Substantia nigra (tissue), 51 donors: ENCODE measurements at places on chromosomes 5 and 9.

- DNase-seq = no peak
These were observed 24.7 kb upstream of the TIFAB start for GRCh38 chr5:135476615-135477581.

- no peak for DNase-seq
These were observed 439.2 kb downstream of the NTRK2 start for GRCh38 chr9:85108746-85109145.

- no peak for DNase-seq
These were observed 4.7 kb upstream of the PURA start for GRCh38 chr5:140109018-140109758.

DNA sequence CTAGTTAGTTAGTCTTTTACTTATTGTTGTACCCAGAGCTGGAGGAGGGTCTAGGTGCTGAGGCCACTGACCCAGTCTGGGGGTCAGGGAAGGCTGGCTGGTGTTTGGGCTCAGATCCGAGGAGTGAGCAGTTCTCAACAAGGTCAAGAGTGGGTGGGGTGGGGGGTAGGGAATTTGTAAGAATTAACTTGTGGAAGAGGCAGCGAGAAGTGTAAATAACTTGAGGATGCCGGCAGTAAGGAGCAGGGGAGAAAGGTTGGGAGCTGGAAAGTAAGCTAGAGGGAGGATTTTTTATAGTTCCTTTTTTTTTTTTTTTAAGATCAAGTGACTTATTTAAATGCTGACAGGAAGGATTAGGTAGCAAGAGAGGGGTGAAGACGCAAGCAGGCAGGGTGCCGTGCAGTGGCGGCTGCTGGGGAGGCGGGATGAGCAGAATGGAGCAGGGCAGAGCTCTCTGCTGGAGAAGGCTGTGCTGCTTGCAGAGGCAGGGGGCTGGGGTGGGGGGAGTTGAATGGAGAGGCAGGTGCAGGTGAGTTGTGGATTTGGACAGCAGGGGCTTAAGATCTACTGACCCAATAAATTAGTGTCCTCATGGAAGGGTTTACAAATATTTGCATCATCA is 35.3 kb upstream of the SMIM32 start:
- no peak for DNase-seq

DNA sequence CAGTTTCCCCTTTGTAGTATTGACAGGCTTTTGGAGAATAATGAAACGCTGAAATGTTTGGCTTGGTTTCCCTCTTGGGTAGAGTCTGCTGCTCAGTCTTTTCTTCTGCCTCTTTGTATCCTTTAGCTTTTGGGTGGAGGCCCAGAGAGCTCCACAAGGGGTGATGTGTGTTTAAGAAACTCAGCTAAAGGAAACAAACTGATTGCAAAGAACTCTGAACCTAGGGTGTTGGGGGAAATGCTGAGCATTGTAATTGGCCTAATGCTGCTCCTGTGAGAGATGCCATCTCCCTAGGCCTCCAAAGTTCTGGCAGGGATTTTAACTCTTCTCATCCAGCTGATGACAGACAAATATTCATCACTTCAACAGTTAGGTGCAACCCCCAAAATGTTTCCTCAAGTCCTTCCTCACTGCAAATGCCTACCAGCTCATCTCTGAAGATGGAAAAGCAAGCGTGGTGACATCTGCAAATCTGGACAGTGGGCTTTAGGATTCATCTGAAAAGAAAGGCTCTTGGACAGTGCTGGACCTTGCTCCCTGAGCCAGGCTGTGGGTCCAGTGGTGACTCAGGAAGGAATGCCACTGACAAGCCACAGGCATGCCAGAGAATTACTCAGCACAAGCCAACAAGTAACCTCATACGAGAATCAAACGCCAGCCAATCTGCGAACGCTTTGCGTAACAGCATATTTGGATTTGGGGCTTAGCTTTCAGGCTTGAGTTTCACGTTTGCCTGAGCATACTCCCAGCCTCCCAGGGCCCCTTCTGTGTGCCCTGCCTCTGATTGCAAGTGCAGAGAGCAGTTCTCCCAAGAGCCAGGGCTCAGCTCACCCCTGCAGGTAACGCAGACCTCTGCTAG is 30.5 kb upstream of the ZSWIM6 start:
- DNase-seq = peak; percentile 53

- no peak for DNase-seq
These were observed 96.4 kb upstream of the EDIL3 start for GRCh38 chr5:84480873-84481637.

- DNase-seq = no peak
These were observed 815.5 kb downstream of the TLE1 start for GRCh38 chr9:80873861-80874260.

GRCh38 chr9:9753266-9753665 is 859.5 kb downstream of the PTPRD start:
- DNase-seq = no peak

- no peak for DNase-seq
These were observed 1.3 kb upstream of the RNU6ATAC start for GRCh38 chr9:134165357-134166315.

GRCh38 chr5:119302449-119302848 is 53.4 kb upstream of the TNFAIP8 start:
- DNase-seq = no peak

DNA sequence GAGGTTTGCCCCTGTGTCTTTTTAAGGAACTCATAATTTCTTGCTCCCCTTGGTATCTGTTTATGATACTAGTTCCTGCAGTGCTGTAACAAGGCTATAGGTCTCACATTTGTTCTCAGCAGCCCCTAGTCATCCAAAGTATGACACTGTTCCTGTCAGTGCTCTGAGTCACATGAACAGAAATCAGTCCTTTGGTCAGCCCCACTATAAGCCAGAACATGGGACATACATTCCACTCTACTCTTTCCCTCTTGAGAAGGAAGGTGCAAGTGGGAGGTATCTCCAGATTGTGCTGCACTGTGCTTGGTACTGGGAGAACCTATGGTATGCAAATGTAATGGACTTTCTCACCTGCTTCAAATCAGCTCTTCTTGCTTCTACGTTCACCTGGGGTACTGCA is 87.0 kb downstream of the IARS1 start:
- no peak for DNase-seq

DNA sequence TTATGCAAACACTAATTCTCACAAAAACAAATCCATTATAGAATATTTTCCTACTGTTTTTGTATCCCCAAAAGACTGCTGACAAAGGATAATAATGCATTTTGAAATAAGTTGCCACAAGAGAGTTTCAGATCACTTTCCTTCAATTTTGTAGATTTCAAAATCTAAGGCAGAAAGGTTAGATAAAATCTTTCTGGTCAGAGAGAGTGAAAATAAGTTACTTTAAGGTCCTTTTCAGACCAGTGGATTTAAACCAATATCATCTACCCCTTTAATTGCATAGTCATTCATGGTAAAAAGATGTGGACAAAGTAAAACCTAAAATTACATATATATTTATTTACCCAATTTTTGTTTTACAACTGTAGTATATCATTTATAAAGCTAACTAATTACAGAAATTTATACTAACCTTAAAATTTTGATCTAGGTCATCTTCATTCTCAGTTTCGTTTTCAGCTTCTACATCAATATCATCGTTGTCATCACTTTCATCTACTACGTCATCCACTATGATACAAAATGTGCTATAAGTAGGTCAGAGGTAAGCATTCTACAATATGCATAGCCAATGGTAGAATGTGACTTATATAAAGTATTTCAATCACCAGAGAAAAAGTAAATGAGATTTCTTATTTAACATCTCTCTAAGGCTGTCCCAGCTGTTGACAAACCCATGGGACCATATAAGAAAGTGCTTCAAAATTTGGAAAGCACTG is 95.7 kb downstream of the AGTPBP1 start:
- DNase-seq = no peak

DNA sequence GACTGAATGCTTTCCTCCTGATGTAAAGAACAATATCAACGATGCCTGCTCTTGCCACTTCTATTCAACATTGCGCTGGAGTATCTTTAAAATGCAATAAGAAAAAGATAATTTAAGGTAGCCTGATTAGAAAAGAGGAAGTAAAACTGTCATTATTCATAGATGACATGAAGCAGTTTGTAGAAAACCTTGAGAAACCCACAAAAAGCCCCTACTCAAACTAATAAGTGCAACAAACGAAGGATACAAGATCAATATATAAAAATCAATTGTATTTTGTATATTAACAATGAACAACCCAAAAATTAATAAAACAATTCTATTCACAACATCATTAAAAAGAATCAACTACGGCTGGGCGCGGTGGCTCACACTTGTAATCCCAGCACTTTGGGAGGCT is 76.4 kb upstream of the CKMT2 start:
- no peak for DNase-seq

DNA sequence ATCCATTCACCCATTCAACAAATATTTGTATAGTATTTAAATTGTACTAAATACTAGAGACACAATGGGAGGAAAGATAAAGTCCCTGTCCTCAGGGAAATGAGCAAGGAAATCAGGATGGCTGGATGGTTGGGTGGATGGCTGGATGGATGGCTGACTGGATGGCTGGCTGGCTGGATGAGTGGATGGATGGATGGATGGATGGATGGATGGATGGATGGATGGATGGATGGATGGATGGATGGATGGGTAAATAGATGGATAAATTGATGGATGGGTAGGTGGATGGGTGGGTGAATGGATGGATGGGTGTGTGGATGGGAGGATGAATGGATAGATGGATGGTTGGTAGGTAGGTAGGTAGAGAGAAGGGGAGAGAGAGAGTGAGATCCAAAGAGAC is 41.5 kb upstream of the WWC1 start:
- no peak for DNase-seq

DNA sequence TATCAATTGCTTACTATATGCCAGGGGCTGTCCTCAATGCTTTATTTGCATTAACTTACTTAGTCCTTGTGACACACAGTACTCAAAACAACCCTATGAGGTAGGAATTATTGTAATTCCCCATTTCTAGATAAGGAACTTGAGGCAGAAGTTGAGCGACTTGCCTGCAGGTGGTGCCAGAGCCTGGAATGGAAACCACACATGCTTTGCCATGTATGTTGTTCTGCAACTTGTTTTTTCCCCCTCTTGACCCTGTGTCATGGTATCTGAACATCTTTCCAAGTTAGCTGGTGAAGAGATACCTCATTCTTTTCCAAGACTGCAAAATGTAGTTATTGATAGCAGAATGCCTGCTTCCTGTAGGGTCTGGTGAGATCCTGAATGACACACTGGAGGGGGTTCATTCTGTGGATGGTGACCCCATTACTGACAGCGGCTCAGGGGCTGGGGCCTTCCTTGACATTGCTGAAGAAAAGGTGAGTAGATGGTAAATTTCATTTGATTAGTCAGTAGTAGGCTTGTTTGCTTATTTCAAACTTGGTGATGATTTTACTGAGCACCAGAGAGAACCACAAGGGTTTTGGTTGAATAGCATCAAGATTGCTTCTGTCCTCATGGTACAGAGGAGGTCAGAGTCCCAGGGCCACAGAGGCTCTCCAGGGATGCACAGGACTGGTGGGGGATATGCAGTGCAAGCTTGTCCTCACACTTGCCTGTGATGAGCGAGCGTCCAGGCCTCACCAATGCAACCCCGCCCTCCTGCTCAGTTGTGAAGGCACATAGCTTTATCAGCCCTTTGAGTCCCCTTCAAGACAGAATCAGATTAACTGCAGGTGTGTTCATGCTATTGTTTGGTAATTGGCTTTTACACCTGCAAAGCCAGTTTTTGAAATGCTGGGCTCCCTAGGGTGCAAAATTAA is 57.0 kb downstream of the COL15A1 start:
- peak; percentile 17 for DNase-seq

DNA sequence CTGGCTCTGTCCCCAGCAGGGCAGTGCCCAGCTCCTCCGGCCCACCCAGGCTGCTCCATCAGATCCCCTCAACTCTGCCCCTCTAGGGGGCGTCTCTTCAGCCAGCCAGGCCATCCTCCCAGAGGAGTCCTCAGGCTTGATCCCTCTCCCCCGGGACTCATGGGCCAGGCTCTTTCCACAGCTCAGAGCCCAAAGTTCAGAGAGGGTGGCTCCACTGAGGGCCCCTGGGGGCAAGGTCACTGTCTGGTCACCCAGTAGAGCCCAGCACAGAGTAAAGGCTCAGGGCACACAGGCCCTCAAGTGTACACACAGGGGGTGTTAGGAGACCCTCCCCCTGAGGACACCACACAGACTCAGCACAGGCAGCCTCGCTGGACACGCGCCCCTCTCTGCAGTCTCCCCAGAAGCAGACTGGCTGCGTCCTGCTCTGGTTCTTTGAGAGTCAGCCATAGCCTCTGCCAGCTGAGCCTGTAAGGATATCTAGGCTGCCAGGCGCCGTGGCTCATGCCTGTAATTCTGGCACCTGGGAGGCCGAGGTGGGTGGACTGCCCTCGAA is 64.8 kb downstream of the PAX5 start:
- no peak for DNase-seq

- peak; percentile 16 for DNase-seq
These were observed 13.1 kb upstream of the IFNA5 start for GRCh38 chr9:21317956-21318923.

DNA sequence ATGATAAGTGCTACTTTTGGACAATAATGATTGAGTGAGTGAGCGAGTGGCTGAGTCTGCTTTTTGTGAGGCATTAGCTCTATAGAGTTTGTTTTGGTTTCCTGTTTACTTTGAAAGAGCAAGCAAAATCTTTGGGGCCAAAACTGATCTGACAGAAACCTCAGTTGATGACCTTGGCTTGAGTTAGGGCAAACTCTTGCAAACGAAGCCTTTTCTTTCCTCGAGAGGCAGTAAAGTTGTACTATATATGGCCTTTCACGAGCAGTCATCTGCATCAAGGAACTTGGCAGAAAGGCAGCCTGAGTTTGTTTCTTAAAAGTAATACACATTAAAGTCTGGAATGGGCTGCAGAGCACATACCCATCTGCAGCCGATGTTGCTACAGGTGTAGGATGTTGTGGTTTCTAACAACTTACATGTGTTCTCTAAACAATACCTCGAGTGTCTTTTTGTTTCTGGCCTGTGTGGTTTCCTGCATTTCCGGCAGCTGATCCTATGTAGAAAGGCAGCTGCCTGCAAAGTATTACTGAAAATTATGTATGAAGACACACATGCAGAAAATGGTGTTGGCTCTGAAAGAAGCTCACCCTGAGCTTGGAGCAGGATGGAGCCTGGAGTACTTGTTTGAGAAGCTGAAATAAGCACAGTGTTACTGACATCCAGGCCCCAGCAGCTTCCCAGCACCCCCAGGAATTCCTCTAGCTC is 60.8 kb downstream of the FOXD1 start:
- DNase-seq = no peak

DNA sequence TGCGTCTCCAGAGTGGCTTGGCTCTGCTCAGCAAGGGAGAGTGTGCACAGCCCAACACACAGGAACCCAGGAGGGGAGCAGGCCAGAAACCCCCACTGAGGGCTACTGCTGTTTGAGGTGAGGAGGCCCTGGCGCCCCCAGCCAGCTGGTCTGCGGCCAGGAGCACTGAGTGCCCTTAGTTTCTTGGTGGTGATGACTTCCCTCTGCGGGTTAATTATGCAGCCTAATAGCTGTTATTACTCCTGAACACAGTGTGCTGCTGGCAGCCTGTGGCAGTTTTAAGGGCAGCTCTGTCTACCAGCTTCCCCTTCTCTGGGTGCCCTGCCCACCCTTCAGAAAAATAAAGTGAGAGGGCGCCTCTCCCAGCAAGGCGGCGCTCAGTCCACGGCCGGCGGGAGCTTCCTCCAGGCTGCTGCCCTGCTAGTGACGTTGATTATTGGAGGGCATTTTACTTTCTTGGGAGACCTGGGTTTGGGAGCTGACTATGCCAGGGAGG is 19.2 kb downstream of the GADD45G start:
- DNase-seq = no peak
